ENCODE measurements at places on chromosomes 16 and 17. TPM values are rescaled to one million over a fixed set of nuclear protein-coding genes. Genes with fewer than 3 reads are reported as not detected.

Gene GRAP
- 9.0 TPM for total RNA-seq

Gene ACSM3
- total RNA-seq: 78.1 TPM

DNA sequence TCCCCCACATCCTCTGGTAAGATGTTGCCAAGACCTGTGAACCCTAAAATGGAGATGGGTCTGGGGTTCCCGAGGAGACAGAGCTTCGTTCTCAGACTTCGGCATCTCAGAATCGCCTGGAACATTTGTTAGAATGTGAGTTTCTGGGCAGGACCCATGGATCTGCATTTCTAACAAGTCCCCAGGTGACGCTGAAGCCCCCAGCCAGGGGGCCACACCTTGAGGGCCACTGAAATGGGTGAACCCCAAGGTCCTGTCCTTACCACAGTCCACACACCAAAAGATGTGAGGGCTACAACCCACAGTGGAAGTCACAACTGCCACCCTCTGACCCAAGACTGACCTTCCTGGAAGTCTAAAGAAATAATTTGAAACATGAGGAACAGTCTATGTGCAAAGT, 14.0 kb downstream of the MPP3 start:
- DNase-seq: no peak

GRCh38 chr17:50955667-50956120, 89.5 kb upstream of the TOB1 start:
- DNase-seq: peak; percentile 31

DNA sequence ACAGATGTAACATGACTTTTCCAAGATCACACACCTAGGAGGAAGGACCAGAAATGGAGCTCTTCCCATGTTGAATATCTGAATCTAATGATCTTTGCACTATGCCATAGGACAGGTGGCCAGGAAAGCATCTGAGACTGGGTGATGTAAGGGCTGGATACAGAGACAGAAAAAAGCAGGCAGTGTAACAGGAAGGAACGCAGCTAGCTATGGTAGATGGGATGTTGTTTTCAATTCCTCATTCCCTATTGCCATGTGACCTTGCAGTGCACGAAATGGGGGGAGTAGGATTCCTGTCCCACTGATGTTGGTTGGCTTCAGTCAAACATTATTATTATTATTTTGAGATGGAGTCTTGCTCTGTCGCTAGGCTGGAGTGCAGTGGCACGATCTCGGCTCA, 3.7 kb upstream of the NPIPB15 start:
- no peak for DNase-seq

DNA sequence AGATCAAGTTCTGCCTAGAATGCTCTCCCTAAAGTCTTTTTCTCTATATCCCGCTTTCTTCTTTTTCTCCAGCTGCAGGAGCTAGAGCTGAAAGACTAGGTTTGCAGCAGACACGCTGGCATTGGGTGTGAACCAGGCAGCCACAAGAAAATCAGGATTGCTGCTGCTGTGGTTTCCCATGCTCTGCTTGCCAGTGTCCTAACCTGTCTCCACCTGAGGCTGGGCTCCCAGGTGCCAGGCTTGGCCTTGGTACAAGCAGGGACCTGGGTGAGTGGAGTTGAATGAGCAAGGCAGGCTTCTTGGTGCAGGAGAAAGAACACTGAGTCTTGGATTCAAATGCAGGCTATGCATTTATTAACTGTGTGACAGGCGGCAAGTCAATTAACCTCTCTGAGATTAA, 440.3 kb upstream of the MAF start:
- DNase-seq: no peak

Data from stomach (tissue), 19 donors.